NCI-H1092 (cell line): ENCODE measurements at places on chromosomes 4 and X.

DNA sequence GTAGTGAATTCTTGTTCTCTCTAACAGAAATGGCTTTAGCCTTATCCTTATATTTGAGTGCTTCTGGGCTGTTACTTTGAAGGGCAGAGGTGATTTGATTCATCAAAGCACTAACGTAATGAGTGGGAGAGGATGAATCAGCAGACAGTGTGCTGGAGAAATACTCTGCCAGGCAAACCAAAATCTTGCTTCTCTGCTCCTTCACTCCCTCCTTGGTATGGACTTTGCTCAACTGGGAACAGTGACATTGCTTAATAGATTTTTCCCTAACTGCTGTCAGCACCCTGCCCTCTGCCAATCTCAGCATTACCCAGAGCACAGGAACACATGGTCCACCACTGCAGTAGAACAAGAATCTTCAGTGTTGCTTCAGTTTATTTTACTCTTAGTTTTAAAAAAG is 56.0 kb downstream of the PDLIM5 start:
- DNase-seq, result no peak

GRCh38 chr4:10504570-10505179 is 47.4 kb upstream of the ZNF518B start:
- DNase-seq, result no peak

DNA sequence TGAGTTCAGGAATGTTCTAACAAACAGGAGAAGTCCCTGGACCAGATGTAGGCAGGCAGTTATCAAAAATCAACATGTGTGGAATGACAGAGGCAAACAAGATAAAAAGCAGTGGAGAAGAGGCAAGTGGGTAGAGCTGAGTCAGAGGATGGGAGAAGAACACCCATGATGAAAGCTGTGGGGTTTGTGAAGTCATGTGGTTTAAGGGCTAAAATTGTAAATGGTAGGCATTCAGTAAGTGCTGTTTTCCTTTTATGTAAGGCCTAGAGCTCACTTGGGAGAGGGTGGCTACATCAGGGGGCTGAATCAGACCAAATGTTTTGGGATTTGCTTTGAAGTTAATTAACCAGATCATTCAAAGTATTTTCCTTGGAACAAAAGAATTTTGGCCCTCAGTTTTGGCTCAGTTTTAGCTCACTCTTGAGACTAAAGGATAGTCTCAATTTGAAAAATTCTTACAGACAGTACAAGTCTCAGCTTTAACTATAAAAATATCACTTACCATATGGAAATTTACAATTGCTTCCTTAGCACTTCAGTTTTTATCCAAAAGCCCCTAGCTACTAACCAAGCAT is 114.5 kb upstream of the PCDH7 start:
- no peak for DNase-seq

- no peak for DNase-seq
Measured at GRCh38 chr4:17500574-17500973, 11.3 kb downstream of the QDPR start.

- DNase-seq, result peak; percentile 11
Measured at GRCh38 chr4:104015680-104016079, 295.9 kb upstream of the TACR3 start.

GRCh38 chrX:21838937-21839333 is 482 bp upstream of the MBTPS2 start:
- no peak for DNase-seq

GRCh38 chr4:159250751-159251325 is 148.0 kb downstream of the RAPGEF2 start:
- DNase-seq, result no peak

DNA sequence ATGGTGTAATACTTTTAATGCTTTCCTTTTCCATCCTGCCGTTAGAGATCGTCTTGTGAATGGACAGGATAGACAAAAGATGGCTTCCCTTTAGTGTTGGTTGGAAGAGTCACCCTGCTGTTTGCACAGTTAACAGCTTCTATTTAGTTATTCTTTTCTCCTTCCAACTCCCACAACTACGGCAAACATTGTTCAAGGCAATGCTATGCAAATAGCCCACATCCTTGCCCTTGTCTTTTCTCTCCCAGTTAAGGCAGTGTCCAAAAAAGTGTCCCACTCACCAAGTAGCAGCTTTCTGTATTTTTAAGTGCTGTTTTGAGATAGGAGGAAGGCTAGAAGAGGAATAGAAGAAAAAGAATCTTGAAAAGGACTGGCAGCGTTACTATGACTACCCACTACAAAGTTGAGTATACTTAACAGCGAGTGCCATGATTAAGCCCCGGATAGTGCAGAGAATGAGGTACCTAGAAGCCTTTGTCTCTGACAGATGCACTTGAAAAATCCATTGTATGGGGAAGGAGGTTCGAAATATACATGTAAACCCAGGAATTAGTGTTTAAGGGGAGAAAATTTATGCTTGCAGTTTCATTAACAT is 12.1 kb upstream of the RUFY3 start:
- no peak for DNase-seq

GRCh38 chr4:7295197-7295910 is 103.0 kb downstream of the SORCS2 start:
- DNase-seq, result peak; percentile 62

DNA sequence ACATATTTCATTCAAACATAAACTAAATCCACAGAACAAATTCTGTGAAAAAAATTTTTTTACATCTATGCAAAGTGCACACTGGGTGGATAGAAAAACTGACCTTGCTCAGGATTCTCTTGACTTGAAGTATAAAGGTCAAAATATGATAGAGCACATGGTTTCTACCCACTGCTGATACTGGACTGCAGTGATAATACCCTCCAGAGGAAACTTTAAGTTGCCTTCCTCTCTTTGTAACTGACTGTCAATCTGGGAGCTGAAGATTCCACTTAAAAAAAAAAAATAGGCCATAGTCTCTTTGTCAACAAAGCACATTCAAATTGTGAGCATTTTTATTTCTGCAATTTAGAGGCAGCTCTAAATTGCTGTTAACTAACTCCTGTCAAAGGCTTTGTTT is 3.2 kb upstream of the AMMECR1 start:
- no peak for DNase-seq

DNA sequence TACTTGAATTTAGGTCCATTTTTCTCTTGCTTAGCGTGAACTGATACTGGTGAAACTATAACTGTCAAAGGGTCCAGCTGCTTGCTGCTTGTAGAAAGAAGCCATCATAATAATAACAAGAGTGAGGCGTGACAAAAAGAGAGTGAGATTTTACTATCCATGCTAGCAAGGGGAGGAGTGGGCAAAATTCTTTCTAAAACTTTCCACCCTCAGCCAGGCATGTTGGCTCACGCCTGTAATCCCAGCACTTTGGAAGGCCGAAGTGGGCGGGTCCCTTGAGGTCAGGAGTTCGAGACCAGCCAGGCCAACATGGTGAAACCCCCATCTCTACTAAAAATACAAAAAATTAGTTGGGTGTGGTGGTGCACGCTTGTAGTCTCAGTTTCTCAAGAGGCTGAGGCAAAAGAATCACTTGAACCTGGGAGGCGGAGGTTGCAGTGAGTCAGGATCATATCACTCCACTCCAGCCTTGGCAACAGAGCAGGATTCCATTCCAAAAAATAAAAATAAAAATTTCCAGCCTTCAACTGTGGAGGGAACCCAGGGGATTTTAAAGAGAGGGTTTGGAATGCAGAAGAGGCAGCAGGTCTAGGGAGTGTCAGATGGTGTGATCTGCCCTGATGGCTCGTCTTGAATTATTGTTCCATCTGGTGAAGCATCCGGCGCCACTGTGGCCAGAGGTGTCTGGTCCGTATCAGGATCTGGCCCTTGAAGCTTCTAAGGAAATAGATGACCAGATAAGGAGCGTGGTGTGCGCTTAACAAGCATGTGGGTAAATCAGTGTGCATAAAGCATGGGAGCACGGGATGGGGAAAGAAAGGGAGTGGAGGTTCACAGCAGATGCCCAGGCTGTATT is 51.8 kb downstream of the LRP2BP start:
- DNase-seq, result no peak

DNA sequence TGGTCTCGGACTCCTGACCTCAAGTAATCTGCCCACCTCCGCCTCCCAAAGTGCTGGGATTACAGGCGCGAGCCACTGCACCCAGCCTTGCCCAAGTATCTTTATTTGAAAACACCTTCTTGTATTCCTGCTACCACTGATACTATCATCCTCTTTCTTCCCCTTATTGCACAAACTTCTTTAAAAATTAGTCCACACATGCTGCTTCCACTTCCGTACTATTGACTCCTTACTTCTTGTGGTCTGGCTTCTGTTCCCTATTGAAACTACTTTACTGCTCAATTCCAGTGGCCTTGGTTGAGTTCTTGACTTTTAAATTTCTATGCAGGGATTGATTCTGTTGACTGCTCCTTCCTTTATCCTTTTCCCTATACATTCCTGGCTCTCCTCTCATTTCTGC is 38.8 kb downstream of the MTM1 start:
- no peak for DNase-seq

- no peak for DNase-seq
Measured at GRCh38 chr4:1642196-1642951, 41.7 kb downstream of the FAM53A start.

DNA sequence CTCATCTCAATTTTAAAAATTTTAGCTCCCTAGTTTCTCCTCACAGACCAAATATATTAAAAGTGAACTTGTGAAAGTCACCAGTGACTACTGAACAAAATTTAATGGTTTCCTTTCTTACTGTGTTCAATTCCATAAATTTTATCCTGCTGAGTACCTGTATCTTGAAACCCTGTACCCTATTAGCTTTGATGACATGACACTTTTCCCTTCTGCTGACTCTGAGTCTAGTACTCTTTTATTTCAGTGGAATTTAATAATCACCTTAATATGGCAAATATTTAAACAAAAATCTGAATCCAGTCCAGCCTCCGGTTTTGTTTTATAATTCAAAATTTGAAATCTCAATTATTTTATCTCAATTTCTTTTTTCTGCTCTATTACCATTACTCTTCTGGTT is 203.1 kb upstream of the NUDT6 start:
- DNase-seq, result no peak

DNA sequence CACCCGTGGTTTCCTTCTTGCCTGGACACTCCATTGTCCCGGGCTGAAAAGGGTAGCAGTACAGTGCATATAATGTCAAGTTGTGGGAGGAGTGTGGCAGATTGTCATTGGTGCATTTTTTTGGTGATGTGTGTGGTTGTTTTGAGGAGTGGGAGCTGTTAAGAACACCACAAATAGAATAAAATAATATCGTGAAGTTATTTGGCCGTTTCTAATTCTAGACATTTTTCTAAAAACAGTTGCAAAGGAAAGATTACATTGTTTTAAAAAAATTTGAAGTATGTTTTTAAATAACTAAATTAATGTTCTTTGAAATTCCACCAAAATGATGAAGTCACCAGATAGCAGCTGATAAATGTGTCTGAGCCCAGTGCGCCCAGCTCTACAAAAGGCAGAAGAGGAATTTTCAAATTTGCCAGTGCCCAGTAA is 1.3 kb downstream of the PKD2 start:
- no peak for DNase-seq

GRCh38 chr4:109294006-109294405 is 8.5 kb downstream of the COL25A1 start:
- no peak for DNase-seq

GRCh38 chrX:10926404-10926803 is 184.7 kb upstream of the HCCS start:
- no peak for DNase-seq

DNA sequence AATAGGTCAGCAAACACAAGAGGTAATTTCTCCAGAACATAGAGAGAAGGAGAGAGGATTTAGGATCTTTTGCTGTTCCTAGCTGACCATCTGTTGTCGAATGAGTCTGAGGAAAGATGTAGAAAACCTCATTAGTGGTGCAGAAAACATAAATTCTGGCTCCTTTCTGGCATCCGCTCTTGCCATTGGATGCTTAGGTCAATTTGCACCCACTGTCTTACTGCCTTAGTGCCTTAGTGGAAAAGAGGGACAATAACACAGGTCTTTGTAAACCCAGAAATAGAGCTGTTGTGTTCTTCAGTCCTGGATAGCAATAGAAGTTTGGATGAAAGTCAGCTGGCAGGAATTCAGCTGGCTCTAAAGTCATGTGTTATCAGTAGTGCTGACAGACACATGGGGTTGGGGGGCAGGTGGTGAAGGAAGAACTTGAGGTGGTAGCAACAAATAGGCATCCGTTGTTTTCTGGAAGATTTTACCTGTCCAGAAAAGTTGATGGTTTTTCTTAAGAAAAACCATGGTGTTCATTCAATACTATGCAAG is 78.2 kb downstream of the GLRA2 start:
- DNase-seq, result no peak

DNA sequence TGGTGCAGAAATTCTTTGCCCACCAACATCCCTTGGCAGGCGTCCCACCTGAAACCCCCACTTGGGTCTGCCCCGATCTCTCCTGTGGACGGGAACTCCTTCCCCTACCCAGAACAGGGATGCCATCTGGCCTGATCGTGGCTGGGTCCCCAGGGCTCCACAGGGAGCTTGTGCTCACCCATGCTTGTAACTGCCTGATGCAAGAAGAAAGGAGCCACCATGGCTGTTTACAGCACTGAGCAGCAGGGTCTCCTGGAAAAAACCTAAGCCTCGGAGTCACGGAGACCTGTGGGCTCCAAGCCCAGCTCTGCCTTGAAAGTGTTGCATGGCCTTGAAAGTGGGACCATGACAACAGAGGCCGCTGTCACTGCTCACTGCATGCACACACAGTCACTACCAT is 101.5 kb upstream of the AFAP1 start:
- peak; percentile 61 for DNase-seq

DNA sequence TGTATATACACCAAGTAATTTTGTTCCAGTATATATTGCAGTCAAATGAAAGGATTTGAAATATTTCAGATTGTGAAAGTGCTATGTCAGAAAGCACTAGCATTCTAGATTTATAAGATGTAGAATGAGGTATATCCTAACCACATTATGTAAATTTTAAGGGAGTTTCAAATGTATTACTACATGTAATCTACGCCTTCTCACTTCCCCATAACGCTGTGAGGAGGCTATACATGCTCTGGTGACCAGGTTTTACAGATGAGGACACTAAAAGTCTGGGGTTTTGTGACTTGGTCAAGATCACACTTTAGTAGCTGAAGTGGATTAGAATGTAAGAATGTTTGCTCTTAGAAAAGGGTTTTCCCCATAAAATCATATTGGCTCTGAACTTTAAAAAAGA is 8.1 kb downstream of the ENPEP start:
- DNase-seq, result no peak

DNA sequence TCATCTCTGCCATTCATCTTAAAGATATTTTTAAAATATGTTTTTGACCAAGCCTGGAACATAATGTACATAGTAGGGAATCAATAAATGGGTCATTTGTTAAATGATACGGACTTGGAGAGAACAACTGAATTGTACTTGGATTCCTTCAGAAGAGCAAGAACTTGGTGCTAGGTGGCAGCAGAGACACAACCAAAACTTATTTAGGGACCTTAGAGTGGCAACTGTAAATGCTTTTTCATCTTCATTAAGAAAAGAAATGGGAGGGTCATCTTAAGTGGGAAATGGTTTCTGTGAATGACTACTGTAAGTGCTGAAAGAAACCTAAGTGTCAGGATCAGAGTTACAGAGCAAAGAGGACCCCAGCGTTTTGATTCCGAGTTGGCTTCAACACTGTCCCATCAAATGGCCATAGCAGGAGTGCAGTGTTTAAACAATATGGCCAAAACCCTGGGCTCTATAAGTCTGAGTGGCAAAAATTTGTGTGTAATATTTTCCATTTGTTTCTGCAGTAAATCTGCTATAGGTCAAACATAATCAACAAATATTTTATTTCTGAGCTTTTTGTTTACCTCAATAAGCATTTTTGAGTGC is 213.6 kb downstream of the PALLD start:
- no peak for DNase-seq

- DNase-seq, result no peak
Measured at GRCh38 chr4:141501931-141502330, 134.5 kb upstream of the IL15 start.
